ENCODE measurements at places on chromosomes 13 and 19.

GRCh38 chr19:46513461-46514236 is 18.0 kb upstream of the PNMA8B start:
- peak; percentile 42 for DNase-seq

GRCh38 chr19:5406816-5407215 is 48.4 kb upstream of the ZNRF4 start:
- DNase-seq = no peak

DNA sequence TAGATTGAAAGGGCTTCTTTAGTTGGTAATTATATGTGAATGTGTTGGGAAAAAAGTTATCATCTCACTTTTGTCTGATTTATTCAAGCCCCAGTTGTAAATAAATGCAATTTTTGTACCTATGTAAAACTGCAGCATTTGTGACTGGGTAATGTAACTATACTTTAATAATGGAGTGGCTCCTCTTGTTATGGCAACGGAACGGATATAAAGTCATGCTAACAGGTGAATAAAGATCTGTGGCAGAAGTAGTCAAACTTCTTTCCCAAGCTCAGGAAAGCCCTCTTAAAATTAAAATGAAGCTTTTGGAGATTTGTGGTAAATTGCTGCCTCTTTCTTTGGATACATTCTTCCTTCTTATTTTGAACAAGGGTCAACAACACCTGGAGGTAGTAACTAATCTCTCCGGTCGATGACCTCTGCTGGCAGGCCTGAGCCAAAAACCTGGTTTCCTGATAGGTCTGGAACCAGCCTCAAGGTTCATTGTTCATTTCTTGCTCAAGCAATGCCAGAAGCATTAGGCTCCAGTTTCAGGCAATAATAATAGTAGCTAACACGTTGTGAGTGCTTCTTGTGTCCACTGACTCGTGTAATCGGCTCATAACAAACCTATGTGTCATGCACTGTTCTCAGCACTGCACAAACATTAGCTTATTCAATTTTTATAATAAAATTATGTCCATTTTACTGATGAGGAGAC is 313.4 kb upstream of the DACH1 start:
- DNase-seq = no peak

- no peak for DNase-seq
Measured at GRCh38 chr13:90427322-90428272, 919.9 kb upstream of the MIR17HG start.

- DNase-seq = no peak
Measured at GRCh38 chr19:39124136-39124764, 1.3 kb upstream of the PAK4 start.

GRCh38 chr13:89791971-89792630 is 1555.4 kb upstream of the MIR17HG start:
- no peak for DNase-seq

DNA sequence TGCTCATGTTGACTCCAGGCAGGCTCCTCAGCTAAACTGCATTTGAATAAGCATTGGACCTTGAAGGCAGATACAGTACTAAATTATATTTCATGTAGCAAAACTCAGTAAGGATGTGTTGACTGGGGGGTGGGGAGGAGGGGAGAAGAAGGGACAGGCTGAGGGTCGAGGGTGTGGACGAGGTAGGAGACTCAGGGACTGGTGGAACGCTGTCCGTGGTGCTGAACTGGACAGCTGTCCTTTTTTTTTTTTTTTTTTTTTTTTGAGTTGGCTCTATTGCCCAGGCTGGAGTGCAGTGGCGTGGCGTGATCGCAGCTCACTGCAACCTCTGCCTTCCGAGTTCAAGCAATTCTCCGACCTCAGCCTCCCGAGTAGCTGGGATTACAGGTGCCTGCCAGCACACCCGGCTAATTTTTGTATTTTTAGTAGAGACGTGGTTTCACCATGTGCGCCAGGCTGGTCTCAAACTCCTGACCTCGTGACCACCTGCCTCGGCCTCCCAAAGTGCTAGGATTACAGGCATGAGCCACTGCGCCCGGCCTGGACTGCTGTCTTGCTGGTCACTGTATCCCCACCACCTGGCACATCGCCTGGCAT is 33.2 kb upstream of the CASP14 start:
- peak; percentile 57 for DNase-seq

DNA sequence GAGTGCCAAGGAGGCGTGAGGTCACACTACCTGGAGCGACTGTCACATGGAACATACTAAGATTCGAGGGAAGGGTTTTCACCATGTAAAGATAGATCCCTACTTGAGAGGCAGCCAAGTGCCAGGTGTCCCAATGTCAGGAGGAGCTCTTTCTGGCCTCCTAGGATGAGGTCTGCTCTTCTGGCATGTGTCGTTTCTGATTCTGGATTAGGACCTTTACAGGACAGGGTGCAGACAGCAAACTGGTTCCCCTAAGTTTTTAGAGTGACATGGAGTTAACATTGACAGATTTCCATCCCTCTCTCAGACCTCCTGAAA is 75.3 kb downstream of the ZNF536 start:
- no peak for DNase-seq

GRCh38 chr19:42290523-42291434 is 11.2 kb upstream of the PRR19 start:
- DNase-seq = peak; percentile 30

DNA sequence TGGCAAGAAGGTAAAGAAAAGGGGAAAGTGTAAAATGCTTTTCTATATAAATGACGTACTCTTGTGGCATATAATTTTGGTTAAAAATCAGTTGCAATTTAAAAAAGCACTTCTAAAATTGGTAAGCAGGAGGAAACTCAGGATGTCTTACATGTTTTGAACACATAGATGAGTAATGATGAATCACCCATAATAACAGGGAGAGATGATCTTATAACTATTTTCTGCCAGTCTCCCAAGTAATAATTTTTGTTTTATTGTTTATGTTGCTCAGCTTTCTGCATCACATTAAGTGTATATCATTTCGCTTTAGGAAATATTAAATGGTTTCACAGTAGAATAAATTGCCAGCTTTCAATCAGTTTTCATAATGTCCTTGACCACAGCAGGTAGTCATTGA is 1430.7 kb upstream of the PCDH20 start:
- DNase-seq = peak; percentile 2

DNA sequence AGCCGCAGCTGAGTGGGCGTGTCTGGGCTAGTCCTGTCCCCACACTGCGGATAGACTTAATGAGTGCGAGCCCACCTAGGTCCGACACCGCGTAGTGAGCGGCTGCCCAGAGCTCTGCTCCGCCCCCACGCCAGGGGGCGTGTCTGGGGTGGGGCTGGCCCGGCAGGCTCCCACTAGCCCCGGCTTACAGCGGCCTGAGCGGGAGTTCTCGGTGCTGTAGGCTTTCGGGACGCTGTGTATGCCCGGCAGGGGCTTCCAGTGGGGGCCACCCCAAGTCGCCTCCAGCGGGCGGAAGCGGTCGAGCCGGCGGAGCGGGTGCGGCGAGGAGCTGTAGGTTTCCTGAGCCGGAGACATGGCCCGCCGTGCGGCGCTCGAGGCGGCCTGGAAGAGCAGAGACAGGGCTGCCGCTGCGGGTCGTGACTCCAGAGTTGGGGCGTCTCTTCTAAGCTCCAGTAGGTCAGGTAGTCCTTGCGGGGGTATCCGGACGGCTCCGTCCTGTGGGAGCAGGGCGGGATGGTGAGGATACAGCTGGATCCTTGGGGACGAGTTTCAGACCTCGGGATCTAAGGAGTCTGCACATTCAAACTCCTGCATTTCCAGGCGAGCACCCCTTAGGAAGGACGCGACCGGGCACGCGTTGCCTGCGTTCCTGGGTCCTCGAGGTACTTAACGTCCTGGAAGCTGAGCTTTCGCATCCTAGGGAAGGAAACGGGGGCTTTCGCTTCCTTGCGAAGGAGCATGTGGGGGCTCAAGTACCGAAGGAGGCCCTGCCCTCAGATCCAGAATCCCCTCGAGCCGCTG is 1.2 kb downstream of the CGB7 start:
- peak; percentile 39 for DNase-seq

- DNase-seq = no peak
Measured at GRCh38 chr13:29887686-29888085, 37.3 kb upstream of the UBL3 start.

- DNase-seq = no peak
Measured at GRCh38 chr13:40390401-40390916, 276.0 kb downstream of the FOXO1 start.

DNA sequence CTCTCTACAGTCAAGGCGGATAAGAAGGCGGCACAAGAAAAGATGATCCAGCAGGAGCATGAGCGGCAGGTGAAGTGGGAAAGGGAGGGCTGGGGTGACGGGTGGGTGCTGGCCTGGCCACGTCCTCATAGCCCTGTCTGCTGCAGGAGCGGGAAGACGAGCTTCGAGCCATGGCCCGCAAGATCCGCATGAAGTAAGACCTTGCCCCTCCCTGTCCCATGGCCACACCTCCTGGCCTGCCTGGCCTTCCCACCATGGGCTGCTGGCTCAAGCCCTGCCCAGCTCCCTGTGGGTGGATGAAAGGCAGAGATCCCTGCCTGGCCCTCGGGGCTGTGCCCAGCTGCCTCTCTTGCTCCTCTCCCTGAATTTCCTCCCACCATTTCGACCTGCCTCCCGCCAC is 7.2 kb downstream of the ZNF296 start:
- DNase-seq = peak; percentile 8

DNA sequence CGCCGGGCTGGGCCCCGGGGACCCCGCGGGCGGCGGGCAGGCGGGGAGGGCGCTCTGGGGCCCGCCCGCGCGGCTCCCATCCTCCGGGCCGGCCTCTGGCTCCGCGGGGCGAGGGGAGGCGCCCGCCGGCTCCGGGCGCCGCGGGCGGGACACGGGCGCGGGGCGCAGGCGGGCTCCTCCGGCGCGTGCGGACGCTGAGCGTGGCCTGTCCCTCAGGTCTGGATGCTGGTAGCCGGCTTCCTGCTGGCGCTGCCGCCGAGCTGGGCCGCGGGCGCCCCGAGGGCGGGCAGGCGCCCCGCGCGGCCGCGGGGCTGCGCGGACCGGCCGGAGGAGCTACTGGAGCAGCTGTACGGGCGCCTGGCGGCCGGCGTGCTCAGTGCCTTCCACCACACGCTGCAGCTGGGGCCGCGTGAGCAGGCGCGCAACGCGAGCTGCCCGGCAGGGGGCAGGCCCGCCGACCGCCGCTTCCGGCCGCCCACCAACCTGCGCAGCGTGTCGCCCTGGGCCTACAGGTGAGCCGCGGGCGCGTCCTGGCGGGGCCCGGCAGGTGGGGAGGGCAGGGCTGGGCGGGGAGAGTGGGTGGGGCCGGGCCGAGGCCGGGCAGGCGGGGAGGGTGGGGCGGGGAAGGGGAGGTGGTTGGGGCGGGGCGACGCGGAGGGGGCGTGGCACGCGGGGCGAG is 420 bp downstream of the IL17D start:
- DNase-seq = peak; percentile 22

DNA sequence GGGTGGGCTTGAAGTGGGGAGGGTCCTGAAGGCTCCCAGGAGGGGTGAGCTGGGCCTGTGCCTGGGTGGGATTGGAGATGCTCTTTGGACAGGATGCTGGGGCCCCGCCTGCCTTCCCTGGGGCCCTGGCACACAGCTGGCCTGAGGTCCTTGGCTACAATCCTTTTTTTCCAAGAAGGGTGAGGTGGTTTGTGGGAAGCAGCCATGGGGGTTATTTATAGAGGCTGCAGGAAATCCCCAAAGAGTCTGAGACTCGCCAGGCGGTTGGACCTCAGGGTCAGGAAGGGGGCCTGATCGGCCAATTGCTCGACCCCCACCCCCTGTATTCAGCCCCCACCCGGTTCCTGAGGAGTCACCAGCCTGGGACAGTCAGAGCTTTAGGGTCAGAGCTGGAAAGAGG is 10.0 kb downstream of the GTPBP3 start:
- DNase-seq = peak; percentile 62

- no peak for DNase-seq
Measured at GRCh38 chr19:8215783-8216182, 6.6 kb downstream of the CERS4 start.

- DNase-seq = no peak
Measured at GRCh38 chr13:70816853-70817252, 708.6 kb upstream of the KLHL1 start.

- no peak for DNase-seq
Measured at GRCh38 chr19:13207237-13207845, 57.1 kb downstream of the IER2 start.

DNA sequence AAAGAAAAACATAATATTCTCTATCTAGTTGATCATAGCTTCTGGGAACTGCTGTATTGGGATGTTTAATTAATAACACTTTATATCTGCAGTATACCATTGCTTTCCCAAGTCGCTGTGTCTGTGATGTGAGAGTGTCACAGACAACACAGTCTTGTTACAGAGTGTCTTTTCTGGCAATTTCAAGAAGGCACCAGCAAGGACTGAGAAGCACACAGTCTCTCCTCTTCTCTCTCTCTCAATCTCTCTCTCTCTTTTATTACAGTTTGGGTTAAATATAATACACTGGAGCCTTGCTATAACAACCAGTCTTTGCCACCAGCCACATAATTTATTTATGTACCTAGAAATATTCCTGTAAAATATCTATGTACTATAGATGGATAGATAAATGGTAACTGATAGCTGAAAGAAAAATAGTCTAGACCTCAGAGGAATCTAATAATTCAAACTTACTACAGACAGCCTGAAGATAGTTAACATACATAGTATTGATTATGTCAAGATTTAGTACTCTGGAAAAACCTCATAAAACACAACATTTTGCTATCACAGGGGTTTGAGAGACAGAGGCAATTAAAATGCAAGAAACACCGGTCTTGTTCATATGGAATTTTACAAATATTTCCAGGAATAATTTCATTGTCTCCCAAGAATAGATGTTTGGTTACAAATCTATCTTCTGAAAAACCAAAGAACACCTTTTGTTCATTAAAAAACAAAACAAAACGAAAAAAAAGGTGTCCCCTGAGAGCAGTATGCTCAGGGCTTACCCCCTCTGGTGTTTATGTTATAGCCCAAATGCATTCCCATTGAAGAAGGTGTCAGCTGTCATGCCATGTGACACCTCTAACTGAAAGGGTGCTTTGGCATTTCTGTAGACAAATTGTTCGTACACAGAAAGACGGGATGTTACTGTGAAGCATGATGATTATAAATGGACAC is 507.8 kb downstream of the TBC1D4 start:
- no peak for DNase-seq

GRCh38 chr19:7348587-7349230 is at the start of gene ARHGEF18:
Gene ARHGEF18 (plus strand): TSS chr19:7348937. CDS start chr19:7362891, 13,954 bp downstream.
- no peak for DNase-seq

DNA sequence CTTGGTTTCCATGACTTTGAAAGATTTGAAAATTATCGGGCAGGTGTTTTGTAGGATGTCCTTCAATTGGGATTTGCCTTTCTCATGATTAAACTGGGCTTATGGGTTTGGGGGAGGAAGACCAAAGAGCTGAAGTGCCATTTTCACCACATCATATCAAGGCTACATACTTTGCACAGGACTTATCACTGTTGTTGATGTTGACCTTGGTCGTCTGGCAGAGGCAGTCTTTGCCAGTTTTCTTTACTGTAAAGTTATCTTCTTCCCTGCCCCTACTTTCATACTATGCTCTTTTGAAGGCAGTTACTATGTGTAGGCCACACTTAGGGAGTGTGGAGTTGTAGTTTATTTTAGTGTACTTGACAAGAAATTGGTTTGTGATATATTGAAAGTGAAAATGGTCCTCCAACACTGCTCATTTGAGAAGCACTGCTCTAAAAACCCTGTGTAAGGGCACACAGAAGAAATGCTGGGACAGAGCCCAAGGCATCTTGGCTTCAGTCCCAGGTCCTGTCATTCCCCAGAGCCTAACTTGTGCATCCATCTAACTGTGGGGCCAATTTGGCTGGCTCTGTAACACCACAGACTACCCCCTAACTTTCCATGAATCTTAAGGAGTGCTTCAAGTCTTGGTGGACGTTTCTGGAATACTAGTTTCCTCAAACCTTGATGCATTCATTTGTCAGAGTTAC is 384.9 kb downstream of the KCNRG start:
- no peak for DNase-seq

GRCh38 chr13:110942248-110942981 is 27.5 kb upstream of the ANKRD10 start:
- DNase-seq = peak; percentile 96

GRCh38 chr13:44267980-44268379 is 105.6 kb upstream of the SERP2 start:
- peak; percentile 88 for DNase-seq

Data from A172 (cell line).